ENCODE measurements at places on chromosomes 11 and 22. TPM values are rescaled to one million over a fixed set of nuclear protein-coding genes. Genes with fewer than 3 reads are reported as not detected.

SAA2 gene
- total RNA-seq = not detected

BTBD18 gene
- not detected for total RNA-seq

DNAJB7 gene
- not detected for total RNA-seq

KCNC1 gene
- not detected for total RNA-seq

DGCR6 gene
- total RNA-seq = 0.20 TPM

NEFH gene
- 0.94 TPM for total RNA-seq

CSNK2A3 gene
- 0.49 TPM for total RNA-seq

C11orf97 gene
- total RNA-seq = not detected

BIK gene
- total RNA-seq = not detected

All from cardiac ventricle fibroblast (primary cell).